ENCODE measurements at places on chromosomes 6 and 20.

DNA sequence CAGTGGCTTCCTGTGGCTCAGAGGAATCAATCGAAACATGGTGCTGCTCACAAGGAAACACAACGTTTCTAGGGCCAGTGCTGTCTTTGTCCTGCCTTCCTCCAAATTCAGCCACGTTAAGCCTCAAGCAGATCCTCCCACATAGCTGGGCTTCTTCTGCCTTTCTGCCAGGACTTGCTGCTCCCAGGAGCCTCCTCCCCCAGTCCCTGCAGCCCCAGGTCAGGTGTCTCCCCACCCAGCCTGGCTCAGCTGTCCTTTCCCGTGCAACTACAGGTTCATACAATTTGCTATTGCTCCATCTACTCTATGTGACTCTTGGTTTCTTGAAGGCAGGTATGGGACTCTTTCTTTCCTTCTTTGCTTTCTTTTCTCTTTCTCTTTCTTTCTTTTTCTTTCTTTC is 215.3 kb upstream of the RNF24 start:
- no peak for DNase-seq

DNA sequence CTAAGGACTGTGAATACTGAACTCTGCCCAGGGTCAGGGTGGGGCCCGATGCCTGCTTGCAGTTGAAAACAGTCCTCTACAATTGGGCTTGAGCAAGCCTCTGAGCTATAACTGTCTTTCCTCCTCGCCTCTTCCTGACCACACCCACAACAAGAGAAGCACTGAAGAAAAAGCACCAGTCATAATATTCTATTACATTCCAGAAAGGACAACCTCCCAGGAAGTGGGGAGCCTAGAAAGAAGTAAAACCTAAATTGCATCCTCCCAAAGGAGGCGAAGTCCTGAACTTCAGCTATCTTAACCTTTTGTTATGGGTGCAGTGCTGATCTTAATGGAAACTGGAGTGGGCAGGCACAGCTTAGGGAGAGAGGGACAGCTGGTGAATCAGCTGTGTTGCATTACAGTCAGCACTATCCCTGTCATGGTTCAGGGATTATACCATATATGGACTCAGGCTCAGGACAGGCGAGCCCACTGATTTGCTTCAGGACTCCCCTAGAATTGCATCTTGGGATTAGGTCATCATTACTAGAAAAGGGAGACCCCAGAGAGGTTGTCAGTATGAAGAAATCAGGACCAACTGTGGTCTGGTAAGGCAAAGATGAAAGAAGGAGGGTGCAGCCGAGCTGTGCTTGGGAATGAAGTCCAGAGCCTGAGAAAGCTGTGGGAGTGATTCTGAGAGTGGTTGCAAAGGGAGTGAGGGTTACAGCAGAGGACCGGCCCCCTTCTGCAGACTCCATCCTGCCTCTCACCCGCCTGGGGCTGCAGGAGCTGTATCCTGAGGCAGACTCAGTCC is 18.3 kb upstream of the TRAM2 start:
- DNase-seq, result peak; percentile 29

DNA sequence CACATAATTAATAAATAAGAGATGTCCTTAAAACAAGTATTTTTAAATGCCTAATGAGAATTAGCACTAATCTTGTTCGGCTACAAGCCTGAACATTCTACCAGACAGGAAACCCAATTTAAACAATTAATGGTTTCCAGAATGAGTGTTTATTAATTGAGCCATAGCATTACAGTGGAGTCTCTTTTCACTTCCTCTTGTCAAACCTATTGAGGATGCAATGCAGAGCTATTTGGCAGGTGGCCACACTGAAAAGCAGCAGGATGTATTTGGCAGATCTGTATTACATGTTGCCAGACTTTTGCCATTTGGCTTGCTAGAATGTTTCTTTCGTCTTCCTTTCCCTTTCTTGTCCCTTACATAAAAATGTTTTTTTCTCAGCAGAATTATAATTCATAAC is 475.2 kb upstream of the MARCKS start:
- DNase-seq, result peak; percentile 43

DNA sequence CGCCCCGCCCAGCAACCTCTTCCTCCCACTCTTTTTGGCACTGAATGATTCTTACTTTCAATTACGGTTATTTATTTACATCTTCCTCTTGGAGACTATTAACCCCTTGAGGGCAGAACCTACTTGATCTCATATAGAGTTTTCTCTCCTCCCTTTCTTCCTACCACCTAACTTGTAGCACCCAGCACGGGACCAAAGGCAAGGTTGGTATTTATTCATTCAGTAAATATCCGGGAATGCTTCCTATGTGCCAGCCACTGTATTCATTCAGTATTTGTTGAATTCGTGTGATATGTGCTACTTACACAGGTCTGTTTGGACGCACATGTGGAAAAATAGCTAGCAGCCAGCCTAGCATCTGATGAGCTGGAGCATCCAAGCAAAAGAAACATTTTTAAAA is 1.3 kb upstream of the CNKSR3 start:
- DNase-seq, result no peak

GRCh38 chr6:160127270-160128124 is 5.9 kb downstream of the SLC22A1 start:
- no peak for DNase-seq

GRCh38 chr20:40902661-40903060 is 126.0 kb upstream of the TOP1 start:
- no peak for DNase-seq

- DNase-seq, result no peak
Measured at GRCh38 chr6:12474167-12475140, 184.3 kb downstream of the EDN1 start.

- no peak for DNase-seq
Measured at GRCh38 chr20:41714030-41714429, 95.9 kb upstream of the CHD6 start.

DNA sequence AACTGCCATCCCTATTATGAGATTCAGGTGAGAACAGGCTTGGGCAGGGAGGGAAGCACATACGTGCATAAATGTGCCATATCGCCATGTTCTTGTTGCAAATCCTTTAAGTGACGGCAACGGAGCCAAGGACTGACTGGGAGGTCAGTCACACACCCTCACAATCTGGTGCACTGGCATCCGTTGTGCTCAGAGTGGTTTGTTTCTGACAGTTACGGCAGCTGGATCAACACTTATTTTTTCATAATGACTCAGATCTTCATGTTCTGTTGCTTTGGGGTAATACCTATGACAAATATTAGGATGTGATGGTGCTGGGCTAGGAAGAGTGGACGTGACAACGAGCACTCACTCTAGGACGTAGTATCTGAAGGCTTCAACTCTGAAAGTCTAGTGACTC is 56.2 kb upstream of the PREP start:
- DNase-seq, result peak; percentile 86

- DNase-seq, result no peak
Measured at GRCh38 chr6:9481292-9482029, 933.4 kb downstream of the TFAP2A start.

GRCh38 chr6:115885636-115886366 is 174.9 kb downstream of the FRK start:
- no peak for DNase-seq

DNA sequence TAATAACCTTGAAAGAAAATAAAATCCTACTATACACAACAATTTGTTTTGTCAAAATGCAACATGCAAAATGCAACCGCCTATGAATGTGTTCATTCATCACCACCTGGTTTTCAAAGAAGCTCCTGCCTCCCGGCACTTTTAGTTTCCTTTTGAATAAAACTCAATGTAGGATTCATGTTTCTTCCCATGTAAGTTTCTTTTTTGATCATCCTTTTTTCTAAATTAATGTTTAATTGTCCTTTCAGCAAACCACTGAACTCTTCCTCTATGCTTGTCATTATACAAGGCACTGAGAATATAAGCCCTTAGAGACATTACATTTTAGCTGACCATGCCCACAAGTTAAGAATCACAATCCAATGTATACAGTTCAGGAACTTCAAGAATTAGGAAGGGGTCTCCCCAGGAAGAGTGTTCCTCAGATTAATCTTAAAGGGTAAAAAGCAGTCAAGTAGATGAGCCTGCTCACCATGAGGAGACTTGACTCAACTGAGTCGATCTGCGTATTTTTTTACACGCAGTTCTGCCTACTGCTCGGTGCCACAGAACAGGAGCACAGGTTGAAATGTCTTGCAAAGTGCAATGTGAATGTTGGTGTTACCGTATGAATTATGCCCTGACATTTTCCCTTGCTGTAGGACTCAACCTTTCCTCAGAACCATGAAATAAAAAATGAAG is 7.2 kb upstream of the THEMIS start:
- DNase-seq, result no peak

DNA sequence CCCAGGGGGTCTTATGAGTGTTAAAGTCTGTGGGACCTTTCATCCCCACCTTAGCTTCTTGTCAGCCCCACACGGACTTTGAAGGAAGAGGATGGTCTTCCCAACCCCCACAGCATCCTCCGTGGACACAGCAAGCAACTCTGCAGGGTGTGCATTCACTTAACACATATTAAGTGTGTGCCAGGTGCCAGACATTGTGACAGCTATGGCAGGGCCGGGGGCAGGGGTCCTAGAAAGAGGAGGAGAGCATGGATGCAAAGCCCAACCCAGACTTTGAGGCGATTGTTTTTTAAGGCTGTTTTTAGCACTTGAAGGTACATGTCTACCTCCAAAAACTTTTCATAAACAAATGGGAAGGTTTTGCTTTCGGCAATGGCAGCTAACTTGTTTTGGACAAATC is 121.6 kb upstream of the KCNG1 start:
- DNase-seq, result no peak

GRCh38 chr6:82525775-82526495 is 162.3 kb downstream of the TPBG start:
- DNase-seq, result no peak

GRCh38 chr6:76495909-76496308 is 423.4 kb upstream of the IMPG1 start:
- DNase-seq, result no peak

- DNase-seq, result no peak
Measured at GRCh38 chr20:52191916-52192718, 538 bp upstream of the ZFP64 start.

GRCh38 chr6:149701714-149702113 is 16.2 kb downstream of the LATS1 start:
- DNase-seq, result no peak

GRCh38 chr20:2838170-2838797 is 2.2 kb downstream of the PCED1A start:
- no peak for DNase-seq

- DNase-seq, result no peak
Measured at GRCh38 chr6:132715204-132715603, 1.3 kb upstream of the VNN1 start.

GRCh38 chr6:101502818-101503217 is 109.3 kb downstream of the GRIK2 start:
- no peak for DNase-seq

DNA sequence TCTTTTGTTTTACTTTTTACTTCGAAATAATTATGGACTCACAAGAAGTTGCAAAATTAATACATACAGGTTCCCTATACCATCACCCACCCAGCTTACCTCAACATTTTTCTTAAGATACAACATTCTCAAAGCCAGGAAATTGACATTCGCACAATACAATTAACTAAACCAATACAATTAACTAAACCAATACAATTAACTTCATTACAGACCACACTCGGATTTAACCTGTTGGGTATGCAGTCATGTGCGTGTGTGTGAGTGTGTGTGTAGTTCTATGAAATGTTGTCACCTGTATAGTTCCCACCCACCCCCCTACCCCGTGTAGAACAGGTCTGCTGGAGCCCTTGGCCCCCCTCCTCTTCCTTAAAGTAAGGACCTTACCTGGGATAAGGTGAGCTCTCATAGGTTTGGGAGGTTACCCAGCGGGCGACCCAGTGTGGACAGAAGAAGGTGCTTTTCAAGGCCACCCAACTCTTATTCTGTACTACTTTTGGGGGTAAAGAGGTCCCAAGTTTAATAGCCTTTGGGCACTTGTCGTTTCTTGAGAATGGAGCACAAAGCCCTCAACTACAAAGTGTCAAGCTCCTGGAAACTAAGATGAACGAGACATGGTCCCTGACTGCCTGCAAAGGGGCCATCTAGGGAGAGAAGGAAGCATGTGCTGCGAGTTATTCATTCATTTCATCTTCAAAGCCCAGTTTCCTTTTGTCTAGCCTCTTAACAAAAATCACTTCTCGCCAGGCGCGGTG is 544 bp upstream of the STK38 start:
- DNase-seq, result no peak

GRCh38 chr20:11686820-11687543 is 230.7 kb upstream of the BTBD3 start:
- no peak for DNase-seq

DNA sequence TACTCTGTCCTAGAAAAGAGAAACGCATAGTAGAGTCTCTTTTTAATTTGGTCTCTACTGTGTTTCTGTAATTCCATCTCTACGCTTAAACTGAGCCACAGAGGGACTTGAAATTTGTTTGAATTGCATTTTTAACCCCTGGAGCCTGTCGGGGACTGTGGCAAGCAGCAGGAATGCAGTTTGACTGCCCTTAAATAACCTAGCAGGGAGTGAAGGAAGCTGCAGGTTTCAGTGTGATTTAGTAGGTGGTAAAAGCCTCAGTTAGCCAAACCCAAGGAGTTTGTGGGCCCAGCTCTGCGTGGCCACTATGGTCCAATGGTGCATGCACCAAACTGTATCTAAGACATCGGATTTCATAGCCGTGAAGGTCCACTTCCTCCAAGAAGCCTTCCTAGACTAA is 70.3 kb upstream of the MC3R start:
- no peak for DNase-seq

GRCh38 chr6:158960026-158960425 is 40.0 kb downstream of the RSPH3 start:
- no peak for DNase-seq

- no peak for DNase-seq
Measured at GRCh38 chr6:167933290-167933689, 64.2 kb upstream of the KIF25 start.

DNA sequence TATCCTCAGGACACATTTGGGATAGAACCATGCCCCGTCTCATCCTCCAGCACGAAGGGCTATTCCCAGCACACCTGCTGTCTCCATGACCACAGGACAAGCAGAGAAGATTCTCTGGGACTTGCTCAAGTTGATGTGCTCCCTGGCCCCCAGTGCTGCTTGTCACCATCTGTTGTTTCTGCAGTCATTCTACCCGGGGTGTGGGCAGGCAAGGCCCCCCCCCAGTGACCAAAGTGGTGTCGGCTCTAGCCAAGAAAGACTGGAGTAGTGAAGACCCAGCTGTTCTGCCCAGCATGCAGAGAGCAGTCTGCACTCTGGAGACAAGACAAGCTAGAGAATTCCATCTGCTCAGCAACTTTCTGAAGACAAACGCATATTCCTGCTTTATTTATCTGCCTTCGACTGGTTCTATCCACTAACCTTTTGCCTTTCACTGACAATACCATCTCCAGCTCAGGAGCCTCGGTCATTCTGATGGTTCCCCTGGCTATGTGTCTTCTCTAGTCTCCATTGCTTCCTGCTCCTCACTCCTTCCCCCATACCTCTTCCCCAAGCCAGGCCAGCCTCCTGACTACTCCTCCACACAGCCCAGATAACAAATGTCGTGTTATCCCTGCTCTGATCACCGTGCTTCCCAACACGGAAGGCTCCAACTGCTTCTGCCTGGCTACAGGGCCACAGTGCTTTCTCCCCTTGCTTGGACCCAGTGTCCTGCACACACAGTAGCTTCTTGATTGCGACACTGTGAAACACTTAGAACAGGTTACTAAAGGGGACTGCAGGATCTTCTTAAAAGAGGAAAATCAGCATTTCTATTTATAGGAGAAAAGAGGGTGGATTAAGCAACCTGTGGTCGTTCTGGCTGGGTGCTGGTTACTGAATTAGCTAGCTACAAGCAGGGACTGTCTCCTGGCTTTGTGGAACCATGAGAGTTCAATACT is 86.7 kb upstream of the EMILIN3 start:
- DNase-seq, result no peak

Measured in GM12864 (cell line).